ENCODE measurements at places on chromosomes 3 and 15.

- DNase-seq, result peak; percentile 62
Observed at GRCh38 chr3:39809181-39809994, at the start of gene MYRIP. TSS of gene MYRIP (plus strand) at chr3:39809609. CDS start at chr3:39900817, 91,208 bp downstream.

GRCh38 chr3:43534675-43535074, 87.1 kb downstream of the ANO10 start:
- DNase-seq, result no peak

GRCh38 chr3:122484985-122485384, 29.8 kb downstream of the KPNA1 start:
- DNase-seq, result no peak

GRCh38 chr3:125108833-125109535, 53.2 kb upstream of the HEG1 start:
- DNase-seq, result no peak

- DNase-seq, result no peak
Observed at GRCh38 chr3:62095756-62096155, 277.6 kb downstream of the FEZF2 start.

DNA sequence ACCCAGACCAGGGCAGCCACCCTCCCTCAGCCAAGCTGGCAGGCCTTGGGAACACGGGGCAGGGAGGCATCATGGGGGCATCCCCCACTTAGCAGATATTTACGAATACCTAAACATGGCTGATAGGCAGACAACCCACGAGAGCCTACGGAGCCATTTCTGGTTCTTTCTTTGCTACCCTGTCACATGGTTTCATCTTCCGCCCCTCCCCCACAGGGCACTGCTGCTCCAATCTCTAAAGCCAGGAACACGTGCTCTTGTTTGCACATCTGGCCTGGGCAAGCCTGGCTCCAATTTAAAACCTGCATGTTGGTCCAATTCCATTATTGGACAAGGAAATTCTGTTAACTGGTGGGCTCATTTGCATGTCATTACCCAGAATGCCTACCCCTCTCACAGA, 447.4 kb upstream of the NR2F2 start:
- DNase-seq, result no peak

DNA sequence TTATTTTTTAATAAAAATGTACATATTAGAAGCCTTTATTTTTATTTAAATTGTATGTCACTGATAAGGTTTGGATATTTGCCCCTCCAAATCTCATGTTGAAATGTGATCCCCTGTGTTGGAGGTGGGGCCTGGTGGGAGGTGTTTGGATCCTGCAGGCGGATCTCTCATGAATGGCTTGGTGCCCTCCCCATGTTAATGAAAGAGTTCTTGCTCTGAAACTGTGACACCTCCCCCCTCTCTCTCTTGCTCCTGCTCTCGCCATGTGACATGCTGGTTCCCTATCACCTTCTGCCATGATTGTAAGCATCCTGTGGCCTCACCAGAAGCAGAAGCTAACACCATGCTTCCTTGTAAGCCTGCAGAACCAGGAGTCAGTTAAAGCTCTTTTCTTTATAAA, 13.0 kb downstream of the AGTR1 start:
- no peak for DNase-seq

- DNase-seq, result no peak
Observed at GRCh38 chr3:115384381-115384780, 237.3 kb upstream of the ZBTB20 start.

DNA sequence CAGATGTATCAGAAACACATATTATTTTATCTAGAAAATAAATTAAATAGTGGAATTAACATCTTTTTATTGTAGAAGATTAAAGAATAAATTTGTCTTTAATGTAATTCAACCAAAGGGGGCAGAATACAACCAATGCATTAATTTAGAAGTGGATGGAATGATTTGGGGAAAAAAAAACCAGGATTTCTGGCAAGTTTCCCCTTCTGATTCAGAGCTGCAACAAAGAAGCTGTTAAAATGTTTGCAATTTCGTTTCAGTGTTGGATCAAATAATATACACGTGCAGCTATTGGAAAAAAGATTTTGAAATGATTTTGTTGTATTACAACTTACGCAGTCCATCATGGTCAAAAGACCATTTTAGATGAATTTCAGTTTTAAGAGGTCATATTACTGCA, 71.6 kb upstream of the ZNF280D start:
- DNase-seq, result no peak

- no peak for DNase-seq
Observed at GRCh38 chr3:82654708-82655107, 893.3 kb upstream of the GBE1 start.

DNA sequence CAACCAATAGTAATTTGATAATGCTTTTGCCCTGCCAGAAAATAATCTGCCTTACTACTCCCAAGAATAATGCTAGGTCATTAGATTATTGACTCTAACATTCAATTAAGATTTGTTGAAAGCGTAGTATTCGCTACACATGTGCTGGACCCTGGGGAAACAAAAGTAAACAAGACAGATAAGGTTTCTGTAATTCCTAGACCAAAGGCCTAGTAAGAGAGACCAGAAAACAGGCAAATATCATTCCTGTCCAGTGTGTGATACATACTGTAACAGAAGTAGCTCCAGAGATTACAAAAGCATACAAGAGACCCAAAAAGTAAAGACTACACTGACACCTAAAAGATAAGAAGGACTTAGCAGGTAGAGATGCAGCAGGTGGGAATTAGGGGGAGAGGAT, 60.8 kb downstream of the PLOD2 start:
- no peak for DNase-seq

GRCh38 chr3:27089068-27089467, 280.1 kb downstream of the NEK10 start:
- no peak for DNase-seq

GRCh38 chr15:80518522-80518921, 114.3 kb downstream of the ARNT2 start:
- no peak for DNase-seq

- DNase-seq, result no peak
Observed at GRCh38 chr3:72183489-72183888, 398.5 kb upstream of the PROK2 start.

DNA sequence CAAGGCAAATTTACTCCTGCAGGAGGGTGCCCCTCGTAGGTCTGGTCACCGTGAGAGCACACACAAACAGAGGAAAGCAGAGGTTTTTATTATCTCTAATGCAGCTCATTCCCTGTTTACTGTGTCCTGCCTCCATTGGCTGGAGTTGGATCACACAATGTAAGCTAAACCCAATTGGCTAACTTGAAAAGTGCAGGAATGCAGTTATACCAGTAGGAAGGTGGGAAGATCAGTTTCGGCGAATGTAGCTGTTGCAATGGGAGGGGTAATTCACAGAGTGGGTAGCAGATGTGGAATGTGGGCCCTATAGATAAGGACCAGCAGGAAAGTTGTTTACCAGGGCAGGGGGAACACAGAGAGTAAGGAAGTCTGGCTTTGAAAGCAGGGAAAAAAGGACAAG, 42.5 kb upstream of the NPAP1 start:
- DNase-seq, result no peak

- DNase-seq, result no peak
Observed at GRCh38 chr3:71130471-71131374, 452.8 kb downstream of the FOXP1 start.

DNA sequence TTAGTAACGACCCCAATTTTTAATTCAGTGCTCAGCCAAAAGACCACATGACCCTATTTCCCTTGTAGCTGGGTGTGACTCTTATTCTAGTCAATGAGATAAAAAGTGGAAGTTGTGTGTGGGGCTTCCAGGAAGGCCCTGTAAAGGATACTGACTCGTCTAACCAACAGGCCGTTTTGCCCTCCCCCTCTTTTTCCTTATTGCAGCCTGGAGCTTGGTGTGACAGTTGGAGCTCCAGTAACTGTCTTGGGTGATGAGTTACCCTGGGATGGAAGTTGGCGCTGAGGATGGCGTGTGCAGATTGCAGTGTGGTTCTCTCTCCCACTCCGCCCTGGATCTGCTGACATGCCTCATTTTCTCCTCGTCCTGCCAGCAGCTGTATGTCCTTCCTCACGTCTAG, 209.3 kb upstream of the PROK2 start:
- DNase-seq, result no peak

- no peak for DNase-seq
Observed at GRCh38 chr3:72379500-72380187, 468.6 kb downstream of the SHQ1 start.

DNA sequence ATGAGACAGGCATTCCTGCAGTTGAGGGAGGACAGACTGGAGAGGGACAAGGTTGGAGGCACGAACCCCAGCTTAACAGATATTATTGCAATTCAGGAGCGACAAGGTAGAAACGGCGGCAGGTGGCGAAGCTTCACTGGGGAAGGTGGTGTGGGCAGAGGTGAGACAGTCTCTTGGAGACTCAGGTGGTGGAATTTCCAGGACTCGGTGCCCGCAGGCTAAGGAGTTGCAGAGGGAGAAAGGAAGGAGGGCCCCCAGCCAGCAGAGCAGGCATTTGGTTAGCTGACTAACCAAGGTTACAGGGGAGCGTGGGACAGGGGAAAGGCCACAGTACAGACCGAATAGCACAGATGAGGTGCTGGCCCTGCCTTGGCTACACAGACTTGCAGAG, 3.0 kb downstream of the FAM174B start:
- no peak for DNase-seq

- no peak for DNase-seq
Observed at GRCh38 chr3:161884830-161885229, 388.2 kb downstream of the OTOL1 start.

DNA sequence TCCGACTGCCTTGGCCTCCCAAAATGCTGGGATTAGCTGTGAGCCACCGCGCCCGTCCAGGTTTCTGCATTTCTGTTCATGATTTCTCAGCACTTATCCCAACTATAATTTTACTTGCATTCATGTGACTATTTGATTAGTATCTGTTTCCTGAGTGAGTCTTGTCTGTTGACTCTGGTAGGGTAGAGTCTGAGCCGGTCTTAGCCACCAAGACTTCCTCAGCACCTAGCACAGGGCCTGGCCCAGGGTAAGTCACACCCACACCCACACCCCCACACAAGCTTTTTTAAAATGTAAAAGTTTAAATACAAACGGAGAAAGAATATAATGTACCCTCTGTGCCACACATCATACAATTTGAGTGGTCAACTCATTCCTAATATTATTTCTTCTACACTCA, 3.1 kb upstream of the SPATA12 start:
- DNase-seq, result no peak

DNA sequence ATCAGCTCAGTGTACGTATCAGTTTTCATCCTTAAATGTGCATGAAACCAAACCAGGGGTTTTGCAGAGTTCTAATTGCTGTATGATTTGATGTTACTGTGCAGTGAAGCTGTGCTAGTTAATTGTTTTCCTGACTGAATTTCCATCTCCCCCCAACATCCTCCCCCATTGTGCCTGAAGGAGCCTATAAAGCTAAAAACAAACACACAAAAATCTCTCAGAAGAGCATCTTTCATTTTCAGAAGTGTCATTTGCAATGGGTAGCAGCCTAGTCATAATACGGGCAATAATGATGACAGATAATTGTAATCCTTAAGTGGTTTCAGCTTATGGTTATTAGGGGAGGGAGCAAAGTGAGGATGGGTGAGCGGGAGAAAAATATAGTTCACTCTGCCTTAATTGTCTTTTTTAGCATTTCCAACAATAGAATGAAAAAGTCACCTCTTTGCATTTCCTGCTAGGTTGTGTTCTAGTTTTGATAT, 207.9 kb upstream of the TBL1XR1 start:
- no peak for DNase-seq
